ENCODE measurements at places on chromosomes 12 and 14.
A peak's percentile ranks its signal among the peaks of the same experiment; 100 is the strongest.

DNA sequence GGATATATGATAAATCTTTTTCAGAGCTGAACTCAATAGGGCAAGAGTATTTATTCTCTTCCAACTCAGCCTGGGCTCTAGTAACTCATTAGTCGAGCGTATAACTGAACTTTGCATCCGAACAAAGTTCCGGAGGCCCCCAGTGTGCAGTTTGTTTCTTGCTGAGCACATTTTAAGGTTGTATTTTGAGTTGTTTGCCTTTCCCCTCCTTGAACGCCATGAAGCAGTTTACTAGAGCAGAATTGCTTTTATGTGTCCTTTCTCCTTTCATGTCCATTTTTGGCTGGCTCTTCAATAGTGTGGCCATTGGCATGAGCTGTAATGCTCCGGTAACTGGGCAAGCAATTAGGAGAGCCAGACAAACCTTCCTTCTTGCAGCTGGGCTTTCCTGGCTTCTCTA, 105.3 kb downstream of the WIF1 start:
- no peak for DNase-seq

GRCh38 chr12:53660041-53660440, 15.8 kb downstream of the ATP5MC2 start:
- peak; percentile 4 for DNase-seq

GRCh38 chr12:131282292-131283080, 328.8 kb downstream of the ADGRD1 start:
- DNase-seq = no peak

DNA sequence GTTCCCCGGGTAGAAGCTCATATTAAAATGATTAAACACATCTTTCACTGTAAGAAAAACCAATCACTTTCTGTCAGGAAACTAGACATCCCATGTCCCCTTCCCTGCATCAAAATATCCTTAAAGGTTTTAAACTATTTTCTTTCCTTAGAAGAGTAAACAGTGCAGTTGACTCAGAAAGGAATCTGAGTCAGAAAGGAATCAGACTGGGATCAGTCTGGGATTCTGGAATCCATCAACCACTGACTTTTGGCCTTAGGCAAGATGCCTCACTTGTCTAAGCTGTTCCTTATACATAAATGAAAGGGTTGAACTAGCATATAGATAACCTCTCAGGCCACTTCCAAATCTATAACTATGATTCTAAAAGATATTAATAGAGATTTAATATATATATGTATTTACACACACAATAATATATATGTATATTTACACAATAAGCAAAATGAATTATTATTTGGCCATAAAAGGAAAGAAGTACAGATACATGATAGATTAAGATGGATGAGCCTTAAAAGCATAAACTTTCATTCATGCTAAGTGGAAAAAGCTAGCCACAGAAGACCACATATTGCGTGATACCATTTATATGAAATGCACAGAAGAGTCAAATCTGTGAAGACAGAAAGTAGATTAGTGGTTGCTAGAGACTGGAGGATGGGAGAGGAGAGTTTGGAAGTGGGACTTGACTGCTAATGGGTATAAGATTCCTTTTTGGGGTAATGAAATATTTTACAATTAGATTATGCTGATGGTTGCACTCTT, 114.4 kb downstream of the SLC38A1 start:
- DNase-seq = no peak

DNA sequence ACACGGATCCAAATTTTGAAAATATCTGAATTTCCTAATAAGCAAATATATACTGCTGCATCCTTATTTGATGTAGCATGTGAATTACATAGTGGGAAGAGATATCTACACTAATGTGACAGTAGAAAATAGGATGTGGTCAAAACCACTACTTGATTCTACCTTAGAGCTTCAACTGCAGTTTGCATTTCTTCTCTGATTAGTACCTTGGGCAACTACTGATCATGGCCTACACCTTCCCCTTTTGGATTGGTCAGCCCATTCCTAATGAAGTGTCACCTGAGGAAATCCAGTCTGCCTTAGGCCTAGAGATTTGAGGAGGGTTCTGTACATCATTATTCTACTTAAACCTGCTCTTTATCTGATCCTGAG, 10.7 kb downstream of the LLPH start:
- no peak for DNase-seq

Data from anterior cingulate cortex (tissue), 58 donors.